Activated gamma-delta T cell (primary cell): ENCODE measurements at places on chromosomes 5 and 9.

- no peak for DNase-seq
Observed at GRCh38 chr5:176489077-176489476, 40.9 kb downstream of the FAF2 start.

- no peak for DNase-seq
Observed at GRCh38 chr5:159658266-159658925, 257.9 kb upstream of the ADRA1B start.

DNA sequence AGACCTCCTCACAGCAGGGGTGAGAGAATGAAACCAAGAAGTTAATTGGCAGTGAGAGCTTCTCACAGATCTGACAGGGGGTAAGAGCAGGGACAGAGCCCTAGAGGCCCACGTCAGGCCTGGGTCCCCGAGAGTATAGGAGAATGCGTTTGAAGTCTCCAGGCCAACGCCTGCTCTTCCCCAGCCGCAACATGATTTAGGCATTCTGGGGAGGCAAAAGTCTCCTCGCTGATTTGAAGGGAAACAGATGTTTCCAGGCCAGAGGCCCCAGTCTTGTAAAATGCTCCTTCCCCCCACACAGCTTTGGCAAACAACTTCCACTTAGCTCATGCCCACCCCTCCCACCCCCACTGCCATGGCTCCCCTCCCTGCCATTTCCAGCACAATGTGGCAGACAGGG lies 239.2 kb upstream of the TRIM32 start:
- no peak for DNase-seq

DNA sequence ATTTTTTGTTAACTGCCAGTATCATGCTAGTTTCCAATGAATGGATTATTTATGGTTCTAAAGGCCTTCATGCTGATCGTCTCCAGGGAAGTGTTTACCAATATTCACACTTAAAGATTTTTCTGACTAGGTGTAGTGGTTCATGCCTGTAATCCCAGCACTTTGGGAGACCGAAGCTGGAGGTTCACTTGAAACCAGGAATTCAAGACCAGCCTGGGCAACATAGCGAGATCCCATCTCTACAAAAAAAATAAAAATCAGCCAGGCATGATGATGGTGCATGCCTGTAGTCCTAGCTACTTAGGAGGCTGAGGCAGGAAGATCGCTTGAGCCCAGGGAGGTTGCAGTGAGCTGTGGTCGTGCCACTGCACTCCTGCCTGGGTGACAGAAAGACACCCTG lies 43.5 kb downstream of the FAM13B start:
- no peak for DNase-seq

DNA sequence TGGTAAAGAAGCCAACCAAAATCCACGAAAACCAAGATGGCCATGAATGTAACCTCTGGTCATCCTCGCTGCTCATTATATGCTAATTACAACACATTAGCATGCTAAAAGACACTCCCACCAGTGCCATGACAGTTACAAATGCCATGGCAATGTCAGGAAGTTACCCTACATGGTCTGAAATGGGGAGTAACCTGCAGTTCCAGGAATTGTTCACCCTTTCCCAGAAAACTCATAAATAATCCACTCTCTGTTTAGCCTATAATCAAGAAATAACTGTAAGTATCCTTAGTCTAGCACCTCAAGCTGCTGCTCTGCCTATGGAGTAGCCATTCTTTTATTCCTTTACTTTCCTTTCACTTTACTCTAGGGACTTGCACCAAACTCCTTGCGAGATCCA lies 160.6 kb downstream of the EFNA5 start:
- DNase-seq, result no peak

DNA sequence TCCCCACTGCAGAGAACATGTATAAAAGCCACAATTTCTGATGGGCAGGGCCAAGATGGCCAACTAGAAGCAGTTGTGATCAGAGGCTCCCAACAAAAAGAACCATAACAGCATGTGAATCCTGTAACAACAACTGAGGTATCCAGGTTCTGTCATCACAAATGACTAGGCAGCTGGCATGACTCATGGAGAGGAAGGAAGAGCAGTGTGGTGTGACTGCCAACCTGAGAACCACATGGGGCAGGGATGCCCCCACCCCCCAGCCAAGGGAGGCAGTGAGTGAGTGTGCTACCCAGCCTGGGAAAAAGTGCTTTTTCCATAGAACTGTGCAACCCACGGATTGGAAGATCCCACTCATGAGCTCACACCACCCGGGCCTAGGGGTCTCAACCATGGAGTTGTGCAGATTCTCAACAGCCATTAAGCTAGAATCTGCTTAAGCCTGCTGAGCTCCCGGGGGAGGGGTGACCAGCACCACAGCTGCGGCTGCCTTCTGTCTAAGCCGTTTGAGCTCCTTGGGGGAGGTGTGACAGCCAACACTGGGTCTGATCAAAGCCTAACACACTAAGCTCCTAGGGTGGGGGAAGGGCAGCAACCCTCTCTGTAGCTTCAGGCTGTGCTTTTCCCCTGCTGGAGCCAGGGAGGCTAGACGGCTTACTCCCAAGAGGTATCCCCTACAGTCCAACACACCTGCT lies 80.1 kb upstream of the DMAC1 start:
- DNase-seq, result peak; percentile 22

GRCh38 chr5:115549154-115549553 lies 4.6 kb upstream of the FEM1C start:
- no peak for DNase-seq

DNA sequence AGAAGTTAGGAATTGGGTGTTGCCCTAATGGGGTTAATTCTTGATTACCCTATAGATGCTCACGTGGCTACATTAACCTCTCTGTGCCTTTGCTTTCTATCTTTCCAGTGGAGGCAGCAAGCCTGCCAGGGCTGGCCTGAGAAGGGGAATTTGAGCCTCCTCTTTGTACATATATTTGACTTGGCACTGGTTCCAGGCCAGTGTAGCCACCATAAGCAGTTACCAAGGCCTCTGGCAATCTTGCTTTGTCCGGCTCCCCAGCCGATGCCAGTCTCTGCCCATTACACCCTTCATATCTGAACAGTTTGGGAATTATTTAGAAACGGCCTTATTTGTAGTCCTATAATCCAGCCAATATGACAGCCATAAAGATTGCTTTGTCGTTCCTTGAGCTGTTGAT lies 58.6 kb upstream of the PPARGC1B start:
- DNase-seq, result no peak

DNA sequence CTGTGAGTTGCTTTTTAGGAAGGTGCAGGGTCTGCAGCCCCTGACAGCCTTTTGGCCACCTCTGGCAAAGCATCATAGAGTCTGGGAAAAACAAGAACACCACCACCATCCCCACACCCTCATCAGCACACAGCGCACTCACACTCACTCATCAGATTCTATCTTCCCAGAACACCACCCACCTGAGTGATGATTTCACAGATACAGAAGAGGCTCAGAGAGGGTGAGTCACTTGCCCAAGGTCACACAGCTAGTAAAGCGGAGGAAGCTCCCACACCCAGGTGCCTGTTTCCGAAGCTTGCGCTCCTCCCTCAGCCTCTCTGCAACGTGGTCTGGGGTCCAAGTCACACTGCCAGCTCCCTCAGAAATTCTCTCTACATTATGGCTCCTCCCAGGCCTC lies 41.8 kb upstream of the HRH2 start:
- DNase-seq, result no peak

DNA sequence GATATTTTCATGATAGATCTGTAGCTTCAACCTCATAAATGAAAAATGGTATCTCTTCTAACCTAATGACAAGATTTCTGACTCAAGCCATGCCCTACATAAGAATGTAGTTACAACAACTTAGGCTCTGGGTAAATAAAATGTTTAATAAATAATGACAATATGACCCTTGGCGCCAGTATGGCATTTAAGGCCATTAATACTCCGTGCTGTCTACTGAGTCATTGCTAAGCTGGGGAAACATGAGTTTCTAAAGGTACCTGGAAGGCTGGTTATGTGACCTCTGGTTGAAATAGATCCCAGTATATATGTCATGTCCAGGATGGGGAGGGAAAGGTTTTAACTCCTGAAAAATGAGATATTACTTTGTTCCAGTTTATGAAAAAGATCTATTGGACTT lies 58.0 kb upstream of the CEMIP2 start:
- no peak for DNase-seq

- no peak for DNase-seq
Observed at GRCh38 chr5:116546033-116546742, 28.4 kb downstream of the SEMA6A start.

DNA sequence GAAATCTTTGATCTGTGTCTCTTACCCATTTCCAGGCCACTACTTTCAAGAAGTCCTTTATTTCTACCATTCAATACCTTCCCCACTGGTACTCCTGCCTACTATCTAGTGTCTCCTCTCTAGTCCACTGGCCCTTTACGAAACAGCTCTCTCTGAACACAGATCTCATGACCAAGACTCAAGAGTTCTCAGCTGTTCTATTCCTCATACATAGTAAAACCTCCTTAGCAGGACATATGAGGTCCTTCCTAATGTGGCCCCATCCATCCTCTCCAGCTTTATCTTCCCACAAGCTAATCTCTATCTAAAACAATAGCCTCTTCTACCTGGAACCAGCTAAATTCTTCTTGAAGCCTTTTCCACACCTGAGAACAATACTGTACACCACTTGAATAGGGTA lies 2.6 kb downstream of the TEX10 start:
- DNase-seq, result no peak

- no peak for DNase-seq
Observed at GRCh38 chr9:19173598-19174125, 46.4 kb upstream of the PLIN2 start.

- DNase-seq, result no peak
Observed at GRCh38 chr9:127634021-127634420, 21.9 kb downstream of the STXBP1 start.

DNA sequence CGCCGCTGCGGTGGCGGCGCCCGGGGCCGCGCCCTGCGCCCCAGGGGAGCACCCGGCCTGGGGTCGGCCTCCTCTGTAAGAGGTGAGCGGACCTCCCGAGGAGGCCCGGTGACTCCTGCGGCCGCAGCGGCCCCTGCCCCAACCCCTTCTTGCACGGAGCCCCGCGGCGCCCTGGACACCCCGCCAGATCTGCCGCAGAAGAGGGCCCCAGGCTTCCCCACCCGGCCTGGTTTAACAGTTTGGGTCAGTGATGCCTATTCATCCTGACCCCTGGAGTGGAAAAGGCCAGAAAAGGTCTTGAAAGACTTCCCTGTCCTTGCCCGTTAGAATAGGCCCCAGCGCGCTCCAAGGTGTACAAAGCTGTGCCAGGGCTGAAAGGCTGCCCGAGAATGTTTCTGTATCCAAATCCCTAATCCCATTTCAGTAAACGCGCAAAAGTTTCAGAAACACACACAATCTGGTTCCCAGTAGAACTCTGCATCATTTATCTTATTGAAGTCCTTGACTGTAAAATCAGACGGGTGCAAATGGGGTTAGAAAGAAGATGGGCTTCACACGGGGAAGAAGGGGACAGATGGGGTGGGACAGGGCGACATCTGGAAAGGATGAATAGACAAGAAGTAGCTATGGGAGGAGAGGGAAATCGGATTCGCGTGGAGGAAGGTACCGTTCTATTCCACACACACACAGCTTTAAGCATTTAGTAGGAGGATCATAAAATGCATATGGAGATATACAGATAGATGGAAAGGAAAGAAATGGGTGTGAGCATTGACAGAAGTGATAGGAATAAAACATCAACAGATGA lies 1.1 kb upstream of the SSBP2 start:
- DNase-seq, result peak; percentile 16

DNA sequence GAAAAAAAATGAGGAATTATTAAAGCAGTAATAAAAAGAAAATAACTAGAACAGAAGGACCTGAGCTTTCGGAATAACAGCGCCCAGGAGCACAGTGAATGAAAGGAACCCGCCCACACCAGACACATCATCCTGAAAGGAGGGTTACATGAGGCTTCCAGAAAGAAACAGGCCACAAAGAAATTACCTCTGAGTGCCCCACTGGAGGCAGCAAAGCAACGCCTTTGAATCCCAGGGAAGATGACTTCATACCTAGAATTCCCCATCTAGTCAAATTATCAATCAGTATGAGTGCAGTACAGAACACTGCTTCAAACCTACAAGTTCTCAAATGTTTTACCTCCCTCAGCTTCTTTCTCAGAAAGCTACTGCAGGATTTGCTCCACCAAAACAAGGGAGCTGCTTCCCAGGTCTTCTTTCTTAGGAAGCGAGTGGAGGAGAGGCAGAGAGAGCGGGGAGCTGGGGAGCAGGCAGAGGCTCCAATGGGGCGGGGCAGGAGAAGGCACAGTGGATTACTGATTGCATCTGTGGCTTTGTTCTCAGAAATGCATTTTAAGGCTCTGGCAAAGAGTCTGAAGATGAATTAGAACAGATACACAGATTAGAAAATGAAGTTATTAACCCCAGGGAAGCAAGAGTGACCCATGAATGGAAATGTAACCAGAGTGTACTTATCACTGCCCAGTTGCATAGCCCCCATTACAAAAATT lies 87.1 kb downstream of the SEMA4D start:
- no peak for DNase-seq

DNA sequence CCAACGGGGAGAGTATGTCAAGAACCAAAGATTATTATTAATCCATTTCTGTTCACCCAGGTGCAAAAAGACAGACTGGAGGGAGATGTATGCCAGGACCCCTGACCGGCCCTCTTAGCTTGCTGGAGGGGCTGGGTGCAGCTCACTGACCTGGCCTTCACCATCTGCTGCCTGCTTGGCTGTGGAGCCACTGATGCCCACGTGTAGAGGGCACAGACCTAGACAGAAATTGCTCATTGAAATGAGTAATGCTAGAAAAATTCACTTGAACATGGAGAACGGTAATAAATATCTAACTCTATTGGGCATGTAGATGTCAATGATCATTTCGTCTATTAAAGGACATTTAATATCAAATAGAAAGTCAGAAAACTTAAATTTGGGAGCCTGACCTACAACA lies 58.8 kb upstream of the ERCC6L2 start:
- DNase-seq, result no peak

DNA sequence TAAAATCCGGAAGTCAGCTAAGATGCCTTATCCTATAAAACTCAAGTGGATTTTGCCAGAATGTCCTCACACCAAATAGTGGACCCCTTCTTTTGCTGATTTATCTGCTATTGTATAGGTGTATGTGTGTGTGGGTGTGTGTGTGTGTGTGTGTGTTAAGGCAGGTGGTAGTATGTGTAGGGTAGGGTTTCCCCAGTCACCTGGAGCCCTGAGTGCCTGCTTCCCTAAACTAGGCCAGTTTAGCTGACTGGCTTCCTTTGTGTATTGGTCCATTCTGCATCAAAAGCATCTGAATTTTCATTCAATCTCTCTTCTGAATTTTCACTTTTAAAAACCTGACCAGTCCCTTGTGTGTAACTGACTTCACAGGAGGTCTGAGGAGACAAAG lies 42.2 kb upstream of the LCP2 start:
- DNase-seq, result no peak

DNA sequence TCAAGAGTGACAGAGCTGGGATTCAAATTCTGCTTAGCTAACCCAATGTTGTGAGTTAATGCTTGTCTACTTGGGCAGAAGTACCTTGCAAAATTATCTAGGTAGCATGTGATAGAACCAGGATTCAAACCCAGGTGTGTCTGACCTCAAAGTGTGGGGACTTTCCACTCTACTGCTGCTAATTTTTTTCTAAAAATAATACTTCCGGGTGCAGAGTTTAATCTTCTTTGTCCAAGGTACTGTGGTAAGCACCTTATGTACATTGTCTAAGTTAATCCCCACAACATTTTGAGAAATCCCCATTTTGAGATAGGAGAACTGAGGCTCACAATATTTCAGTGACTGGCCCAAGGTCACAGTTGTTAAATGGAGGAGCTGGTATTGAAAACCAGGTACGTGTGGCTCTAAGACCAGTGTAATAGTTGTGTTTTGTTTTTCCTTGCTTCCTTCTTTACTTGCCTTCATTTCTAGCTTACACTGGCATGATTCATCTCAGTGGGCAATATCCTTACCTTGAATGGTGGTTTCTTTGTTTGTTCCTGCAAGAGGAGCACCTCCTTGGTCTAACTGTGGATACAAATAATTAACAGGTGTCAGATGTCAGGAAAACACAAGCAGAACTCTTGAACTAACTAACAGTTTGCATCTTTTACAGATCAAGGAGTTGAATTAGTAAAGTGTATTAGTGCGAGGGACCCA lies 7.5 kb downstream of the ALDOB start:
- DNase-seq, result no peak
